ENCODE measurements at places on chromosomes 13 and 19.

DNA sequence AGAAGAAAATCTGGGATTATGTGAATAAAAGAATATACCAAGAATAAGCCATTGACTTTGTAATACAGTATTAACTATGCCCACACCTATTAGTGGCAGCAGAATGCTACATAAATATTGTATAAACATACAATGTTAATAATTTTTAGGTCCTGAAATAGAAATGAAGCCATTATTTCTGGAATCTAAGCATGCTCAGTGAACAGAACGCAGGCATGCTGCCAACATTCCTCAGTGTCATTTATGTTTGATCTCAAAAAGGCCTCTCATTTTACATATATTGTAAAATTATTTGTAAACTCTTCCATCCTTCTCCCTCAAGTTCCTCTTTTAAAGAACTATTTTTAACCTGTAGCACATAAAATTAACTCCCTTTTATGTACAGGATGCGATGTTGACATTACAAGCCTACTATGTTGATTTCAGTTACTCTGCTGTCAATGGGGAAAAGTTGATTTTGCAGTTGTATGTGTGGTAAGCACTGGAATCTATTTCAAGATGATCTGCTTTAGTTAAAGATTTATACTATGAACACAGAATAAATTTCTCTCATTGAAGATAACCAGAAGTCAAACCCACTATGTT, 118.8 kb downstream of the VWA8 start:
- DNase-seq: peak; percentile 63

GRCh38 chr13:73220966-73221720, 162.3 kb downstream of the KLF5 start:
- DNase-seq: peak; percentile 34

GRCh38 chr19:3409346-3410064, 43.1 kb downstream of the NFIC start:
- DNase-seq: no peak

DNA sequence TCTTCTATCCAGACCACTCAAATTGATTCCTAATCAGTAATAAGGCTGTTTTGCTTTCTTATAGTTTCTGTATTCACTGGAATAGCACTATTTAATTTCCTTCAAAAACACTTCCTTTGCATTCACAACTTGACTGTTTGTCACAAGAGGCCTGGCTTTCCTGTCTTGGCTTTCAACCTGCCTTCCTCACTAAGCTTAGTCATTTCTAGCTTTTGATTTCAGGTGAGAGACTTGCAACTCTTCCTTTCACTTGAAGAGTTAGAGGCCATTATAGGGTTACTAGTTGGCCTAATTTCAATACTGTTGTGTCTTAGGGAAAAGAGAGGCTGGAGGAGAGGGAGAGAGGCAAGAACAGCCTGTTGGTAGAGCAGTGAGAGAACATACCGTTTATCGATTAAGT, 47.0 kb downstream of the SACS start:
- no peak for DNase-seq

DNA sequence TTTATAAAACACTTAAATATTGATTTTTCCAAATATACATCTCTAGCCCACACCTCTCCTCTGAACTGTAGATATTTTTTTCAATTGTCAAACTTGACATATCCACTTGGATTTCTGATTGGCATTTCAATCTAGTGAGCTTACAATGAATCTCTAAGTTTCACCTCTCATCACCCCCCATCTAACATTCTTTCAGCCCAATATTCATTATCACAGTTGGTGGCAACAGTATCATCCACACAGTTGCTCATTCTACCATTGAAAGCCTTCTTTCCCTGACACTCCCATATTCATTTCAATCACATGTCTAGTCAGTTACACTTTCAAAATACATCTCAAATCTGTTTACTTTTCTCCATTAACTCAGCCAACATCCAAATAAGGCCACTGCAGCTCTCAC, 385.2 kb downstream of the PCDH20 start:
- DNase-seq: no peak

- no peak for DNase-seq
These were observed 5.8 kb downstream of the PLPPR3 start for GRCh38 chr19:815775-816499.

DNA sequence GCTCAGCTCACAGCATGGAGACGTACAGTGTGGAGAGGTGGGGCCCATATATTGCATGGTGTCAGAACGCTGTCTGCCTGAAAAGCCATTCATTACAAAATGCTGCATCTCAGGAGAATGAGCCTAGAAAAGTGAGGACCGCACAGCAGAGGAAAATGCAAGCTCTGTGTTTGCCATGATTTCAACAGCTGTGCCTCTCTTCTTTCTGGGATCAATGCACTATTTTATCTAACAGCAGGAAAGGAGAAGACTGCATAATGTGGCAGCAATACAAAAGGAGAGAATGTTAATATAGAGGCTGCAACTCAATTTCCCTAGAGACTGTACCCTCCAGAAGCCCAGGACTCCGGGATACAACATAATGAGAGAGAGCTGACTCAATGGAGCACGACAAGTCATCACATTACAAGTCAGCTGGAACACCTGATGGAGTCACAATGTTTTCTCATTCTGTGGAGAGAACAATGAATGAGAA, 368.0 kb downstream of the FGF14 start:
- no peak for DNase-seq

All from suppressor macrophage (primary cell).